ENCODE measurements at places on chromosomes 4 and X.

- no peak for DNase-seq
Measured at GRCh38 chrX:24963823-24964222, 51.9 kb downstream of the ARX start.

GRCh38 chr4:172188248-172188988, 375.2 kb downstream of the GALNTL6 start:
- DNase-seq, result no peak

- DNase-seq, result peak; percentile 55
Measured at GRCh38 chrX:120790118-120790517, 85.5 kb downstream of the CT47B1 start.

DNA sequence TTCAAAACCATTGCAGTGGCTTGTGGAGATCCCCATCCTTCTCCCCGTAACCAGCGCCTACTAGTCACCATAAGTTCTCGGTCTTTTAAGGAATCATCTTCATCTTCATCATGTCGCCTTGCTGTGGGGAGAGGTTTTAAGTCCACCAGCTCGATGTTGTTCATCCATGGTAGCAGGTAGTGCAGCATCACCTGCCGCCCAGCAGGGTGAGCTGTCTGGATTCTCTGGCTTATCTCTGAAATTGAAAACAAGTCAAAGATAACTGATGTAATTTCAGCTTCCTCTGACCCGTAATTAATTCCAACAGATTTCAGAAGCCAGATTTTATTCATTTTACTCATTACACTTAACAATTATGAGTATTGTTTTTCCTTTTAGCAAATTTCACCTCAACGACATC, 67.4 kb downstream of the ZAR1 start:
- DNase-seq, result no peak

- no peak for DNase-seq
Measured at GRCh38 chr4:10728016-10728415, 43.4 kb upstream of the CLNK start.

DNA sequence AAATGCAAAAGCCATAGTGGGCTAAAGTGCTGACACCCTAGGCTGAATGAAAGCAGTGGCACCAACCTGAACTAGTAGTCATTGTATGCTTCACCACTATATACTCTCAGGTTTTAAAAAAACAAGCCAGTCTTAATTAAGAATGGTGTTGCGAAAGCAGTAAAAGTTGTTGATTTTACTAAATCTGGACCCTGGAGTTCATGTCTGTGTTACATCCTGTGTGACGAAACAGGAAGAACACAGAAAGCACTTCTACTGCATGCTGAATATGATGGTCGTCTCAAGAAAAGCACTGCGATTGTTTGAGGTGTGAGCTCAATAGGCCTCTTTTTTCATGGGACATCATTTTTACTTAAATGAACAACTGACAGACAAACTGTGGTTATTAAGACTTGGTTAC, 24.2 kb upstream of the GDPD2 start:
- DNase-seq, result no peak

GRCh38 chr4:47391256-47391655, 72.2 kb downstream of the COMMD8 start:
- no peak for DNase-seq

DNA sequence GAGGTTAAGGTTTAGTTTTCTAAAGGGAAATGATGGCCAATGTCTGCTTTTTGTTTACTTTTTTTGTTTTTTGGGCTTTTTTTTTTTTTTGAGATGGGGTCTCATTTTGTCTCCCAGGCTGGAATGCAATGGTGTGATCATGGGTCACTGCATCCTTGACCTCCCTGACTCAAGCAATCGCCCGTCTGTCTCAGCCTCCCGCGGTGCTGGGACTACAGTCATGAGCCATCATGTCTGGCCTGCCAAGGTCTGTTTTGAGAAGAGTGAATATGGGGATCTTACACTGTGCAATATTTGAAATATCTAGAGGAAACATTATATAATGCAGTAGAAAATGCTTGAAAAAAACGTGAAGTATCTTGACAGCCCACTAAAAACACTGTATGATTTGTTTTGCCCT, 162.5 kb downstream of the GASK1B start:
- no peak for DNase-seq

DNA sequence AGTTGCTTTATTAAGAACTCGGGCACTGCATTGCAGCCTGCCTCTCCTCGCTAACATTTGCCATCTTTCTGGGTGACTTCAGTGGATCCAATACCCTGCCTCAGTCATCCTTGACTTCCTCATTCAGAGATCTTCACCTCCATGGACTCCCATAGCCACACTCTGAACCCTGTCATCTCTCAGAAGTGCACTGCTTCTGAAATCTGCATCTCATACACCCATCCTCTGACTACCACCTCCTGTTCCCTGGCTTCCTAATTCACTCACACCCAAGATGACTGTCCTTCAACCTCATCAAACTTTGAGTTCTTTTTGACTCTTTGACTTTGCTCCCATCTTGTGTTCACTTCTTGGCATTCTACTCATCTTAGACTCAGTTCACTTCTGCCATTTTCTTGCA, 25.3 kb upstream of the CYBB start:
- no peak for DNase-seq
